Dorsolateral prefrontal cortex (tissue), 122 donors: ENCODE measurements at places on chromosomes 6 and 20. TPM values are rescaled to one million over a fixed set of nuclear protein-coding genes. Genes with fewer than 3 reads are reported as not detected.

- DNase-seq, result no peak
These were observed 53.0 kb upstream of the NOP56 start for GRCh38 chr20:2599288-2600006.

DNA sequence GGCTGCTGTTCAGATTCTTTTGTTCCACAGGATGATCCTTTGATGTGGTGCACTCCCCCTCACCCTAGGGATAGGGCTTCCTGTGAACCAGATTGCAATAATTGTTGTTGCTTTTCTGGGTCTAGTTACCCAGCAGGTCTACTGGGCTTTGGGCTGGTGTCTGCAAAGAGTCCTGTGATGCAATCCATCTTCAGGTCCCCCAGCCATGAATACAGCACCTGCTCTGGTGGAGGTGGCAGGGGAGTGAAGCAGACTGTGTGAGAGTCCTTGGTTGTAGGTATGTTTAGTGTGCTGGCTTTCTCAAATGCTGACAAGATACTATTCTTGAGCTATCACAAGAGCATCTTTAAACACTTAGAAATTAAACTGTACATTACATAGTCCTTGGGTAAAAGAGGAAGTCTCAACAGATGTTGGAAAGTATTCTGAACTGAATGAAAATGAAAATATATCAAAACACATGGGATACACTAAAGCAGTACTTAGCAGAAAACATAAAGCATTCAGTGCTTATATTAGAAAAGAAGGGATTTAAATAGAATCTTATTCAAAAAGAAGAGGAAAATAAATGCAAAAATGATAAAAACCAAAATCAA, 49.1 kb upstream of the CCR6 start:
- DNase-seq, result no peak

GRCh38 chr6:141326925-141327324, 805.8 kb upstream of the GJE1 start:
- no peak for DNase-seq

DNA sequence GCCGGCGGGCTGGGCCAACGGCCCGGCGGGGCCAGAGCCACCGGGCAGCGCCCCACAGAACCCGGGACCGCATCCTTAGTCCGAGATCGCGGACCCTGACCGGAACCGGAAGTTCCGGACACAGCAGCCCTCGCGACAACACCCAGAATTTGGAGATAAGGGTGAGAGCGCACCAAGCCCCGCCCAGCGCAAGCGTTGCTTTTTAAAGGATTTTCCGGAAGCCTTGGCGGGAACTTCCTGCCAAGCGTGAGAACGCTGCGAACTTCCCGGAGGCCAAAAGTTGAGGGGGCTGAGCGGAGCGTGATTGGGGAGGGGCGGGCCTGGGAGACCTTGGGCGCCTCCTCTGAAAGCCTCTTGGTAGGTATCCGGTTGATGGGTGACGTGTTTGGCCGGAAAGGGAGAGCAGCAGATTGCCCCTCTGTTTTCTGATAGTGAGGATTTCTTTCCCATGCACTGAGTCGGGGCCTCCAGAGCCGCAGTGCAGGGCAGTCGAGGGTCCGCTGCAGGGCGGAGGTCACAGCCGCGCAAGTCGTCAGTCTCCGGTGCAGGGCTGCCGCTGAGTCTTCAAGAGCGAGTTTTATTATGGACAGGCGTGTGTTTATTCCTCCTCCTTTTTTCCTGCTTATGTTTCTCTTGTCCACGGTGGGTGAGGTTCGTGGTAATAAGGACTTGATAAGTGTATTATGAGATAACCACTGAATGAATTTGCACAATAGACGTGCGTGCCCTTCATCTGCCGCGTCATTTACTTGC, at the start of gene MTRF1L:
TSS of gene MTRF1L (minus strand) at position 97 of the 753 bp plus-strand sequence. CDS start at position 73, 24 bp downstream.
- DNase-seq, result peak; percentile 95

DNA sequence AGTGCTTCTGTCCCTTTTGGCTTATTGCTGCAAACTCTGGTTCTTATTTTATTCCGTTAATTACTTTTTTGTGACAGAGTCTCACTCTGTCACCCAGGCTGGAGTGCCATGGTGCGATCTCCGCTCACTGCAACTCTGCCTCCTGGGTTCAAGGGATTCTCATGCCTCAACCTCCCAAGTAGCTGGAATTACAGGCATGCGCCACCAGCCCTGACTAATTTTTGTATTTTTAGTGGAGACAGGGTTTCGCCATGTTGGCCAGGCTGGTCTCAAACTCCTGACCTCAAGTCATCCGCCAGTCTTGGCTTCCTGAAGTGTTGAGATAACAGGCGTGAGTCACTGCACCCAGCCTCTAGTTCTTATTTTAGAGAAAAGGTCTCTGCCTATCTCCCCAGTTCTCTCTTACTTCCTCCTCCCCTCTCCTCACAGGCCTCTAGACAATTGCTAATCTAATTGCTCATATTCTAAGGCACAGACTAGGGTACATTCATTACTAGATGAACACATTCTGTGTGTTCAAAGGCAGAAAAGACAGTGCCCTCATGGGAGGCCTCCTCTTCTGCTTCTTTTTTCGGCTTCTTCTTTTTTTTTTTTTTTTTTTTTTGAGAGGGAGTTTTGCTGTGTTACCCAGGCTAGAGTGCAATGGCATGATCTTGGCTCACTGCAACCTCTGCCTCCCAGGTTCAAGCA, 27.0 kb downstream of the EDEM2 start:
- no peak for DNase-seq

- no peak for DNase-seq
These were observed 6.7 kb upstream of the OR2W1 start for GRCh38 chr6:29051680-29052079.

GRCh38 chr20:53099856-53100255, 127.7 kb downstream of the TSHZ2 start:
- DNase-seq, result no peak

- DNase-seq, result no peak
These were observed 12.6 kb upstream of the PIGU start for GRCh38 chr20:34689486-34689885.

- DNase-seq, result no peak
These were observed 354.4 kb downstream of the ZFAND3 start for GRCh38 chr6:38173909-38174308.

DNA sequence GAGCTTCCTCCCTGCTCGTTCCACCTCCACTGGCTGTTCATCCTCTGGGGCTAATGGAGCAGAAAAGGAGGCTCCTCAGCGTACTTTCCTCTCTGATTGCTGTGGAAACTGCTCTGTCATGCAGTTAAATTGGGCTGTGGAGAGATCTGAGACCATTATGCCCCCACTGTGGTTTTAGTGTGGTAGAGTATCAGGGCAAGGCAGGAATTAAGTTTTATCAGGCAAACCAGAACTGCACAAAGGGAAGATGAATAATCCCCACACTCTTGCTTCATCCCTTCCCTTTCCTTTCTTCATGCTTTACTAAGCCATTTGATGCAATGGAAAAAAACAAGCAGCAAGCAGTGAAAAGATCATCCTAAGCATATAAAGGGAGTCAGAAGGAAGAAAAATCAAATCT, 11.9 kb upstream of the ME1 start:
- no peak for DNase-seq

DNA sequence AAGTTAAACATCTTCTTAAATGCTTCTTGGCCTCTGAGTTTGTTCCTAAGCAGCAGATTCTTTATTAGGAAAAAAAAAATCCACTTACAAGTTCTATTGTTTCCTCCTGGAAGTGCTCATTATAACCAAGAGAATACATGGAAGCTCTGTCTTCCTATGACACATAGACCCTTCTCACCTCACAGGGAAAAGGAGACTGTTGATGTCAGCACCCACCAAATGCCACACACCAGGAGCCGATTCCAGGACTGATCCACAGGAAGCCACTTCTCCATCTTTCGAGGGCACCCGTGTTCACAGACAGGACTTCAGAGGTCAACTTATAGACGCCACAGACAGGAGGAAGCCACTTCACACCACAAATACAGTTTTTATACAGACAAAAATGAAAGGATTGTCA, 13.4 kb upstream of the BNIP5 start:
- no peak for DNase-seq

GRCh38 chr6:161674930-161675682, 401.2 kb upstream of the AGPAT4 start:
- no peak for DNase-seq

- DNase-seq, result no peak
These were observed 250.8 kb downstream of the LAMA2 start for GRCh38 chr6:129133770-129134192.

- DNase-seq, result no peak
These were observed 2.8 kb upstream of the MC3R start for GRCh38 chr20:56245761-56246160.

BPIFB1 gene
- total RNA-seq, result not detected

LGSN gene
- not detected for total RNA-seq

ESR1 gene
- 0.41 TPM for total RNA-seq

SCP2D1 gene
- total RNA-seq, result not detected

NMBR gene
- 2.5 TPM for total RNA-seq

EDN1 gene
- total RNA-seq, result 3.9 TPM
